ENCODE measurements at places on chromosomes 1 and 21.

- DNase-seq, result no peak
Measured at GRCh38 chr1:81029266-81029665, 771.5 kb upstream of the ADGRL2 start.

DNA sequence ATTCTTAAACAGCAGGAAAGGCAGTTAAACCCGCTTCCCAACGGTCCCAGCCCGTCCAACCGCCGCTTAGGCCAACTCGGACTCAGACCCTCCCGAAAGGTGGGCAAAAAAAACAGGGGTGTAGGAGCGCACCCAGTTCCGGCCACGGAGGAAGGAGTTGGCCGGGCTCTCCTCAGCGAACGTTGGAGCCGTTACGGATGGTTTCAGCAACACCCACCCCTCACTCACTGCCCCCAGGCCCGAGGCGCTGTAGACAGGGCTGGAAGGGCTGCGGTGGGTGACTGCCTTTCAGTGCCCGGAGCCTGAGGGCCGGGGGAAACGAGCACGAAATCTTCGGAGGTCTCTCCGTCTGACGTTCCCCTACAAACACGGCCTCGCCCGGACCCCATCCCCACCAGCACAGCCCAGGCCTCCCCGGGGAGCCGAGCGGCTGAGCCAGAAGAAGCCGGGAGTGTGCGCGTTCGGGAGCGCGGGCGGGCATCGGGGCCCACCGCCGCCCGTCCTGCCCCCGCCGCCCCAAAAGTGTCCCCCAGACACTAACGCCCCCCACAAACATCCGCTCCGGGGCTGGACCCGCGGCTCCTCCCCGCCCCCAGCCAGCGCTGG is 1.3 kb downstream of the KDM5B start:
- no peak for DNase-seq

- DNase-seq, result no peak
Measured at GRCh38 chr1:37875833-37876232, 16.4 kb upstream of the MTF1 start.

- no peak for DNase-seq
Measured at GRCh38 chr1:161864577-161864976, 98.5 kb downstream of the ATF6 start.

GRCh38 chr1:51708911-51709760 is 92.2 kb downstream of the OSBPL9 start:
- DNase-seq, result no peak

GRCh38 chr1:175891783-175892309 is 148.5 kb upstream of the TNR start:
- no peak for DNase-seq

DNA sequence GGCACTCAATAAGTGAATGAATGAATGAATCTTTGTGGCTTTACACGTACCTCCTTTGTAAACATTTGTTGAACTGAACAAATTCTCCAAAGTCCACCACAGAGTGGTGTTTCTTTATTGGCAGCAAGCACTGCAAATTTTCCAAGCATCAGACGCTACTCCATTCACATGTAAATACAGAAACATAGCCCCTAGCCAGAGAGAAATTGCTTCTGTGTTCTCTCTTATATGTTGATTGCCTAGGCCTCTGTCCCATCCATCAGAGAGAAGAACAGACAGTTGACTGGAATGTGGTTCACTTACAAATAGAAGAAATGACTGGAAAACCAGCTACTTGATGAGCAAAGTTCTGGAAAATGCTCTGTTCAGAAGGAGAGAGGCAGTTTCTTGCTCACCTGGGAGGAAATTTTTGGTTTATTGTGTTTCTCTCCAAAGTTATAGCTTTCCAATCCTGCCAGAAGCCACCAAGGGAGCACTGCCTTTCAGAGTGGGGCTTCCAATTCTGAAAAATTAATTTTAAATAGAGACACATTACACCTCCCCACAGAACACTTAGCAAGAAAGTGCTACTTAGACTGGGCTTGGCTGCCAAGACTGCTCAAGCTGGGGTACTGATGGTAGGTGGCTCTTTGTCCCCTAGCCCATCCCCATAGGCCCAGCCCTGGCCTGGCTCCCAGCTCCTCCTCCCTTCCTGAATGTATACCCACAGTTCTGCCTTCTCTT is 18.1 kb upstream of the KIRREL1 start:
- DNase-seq, result no peak

DNA sequence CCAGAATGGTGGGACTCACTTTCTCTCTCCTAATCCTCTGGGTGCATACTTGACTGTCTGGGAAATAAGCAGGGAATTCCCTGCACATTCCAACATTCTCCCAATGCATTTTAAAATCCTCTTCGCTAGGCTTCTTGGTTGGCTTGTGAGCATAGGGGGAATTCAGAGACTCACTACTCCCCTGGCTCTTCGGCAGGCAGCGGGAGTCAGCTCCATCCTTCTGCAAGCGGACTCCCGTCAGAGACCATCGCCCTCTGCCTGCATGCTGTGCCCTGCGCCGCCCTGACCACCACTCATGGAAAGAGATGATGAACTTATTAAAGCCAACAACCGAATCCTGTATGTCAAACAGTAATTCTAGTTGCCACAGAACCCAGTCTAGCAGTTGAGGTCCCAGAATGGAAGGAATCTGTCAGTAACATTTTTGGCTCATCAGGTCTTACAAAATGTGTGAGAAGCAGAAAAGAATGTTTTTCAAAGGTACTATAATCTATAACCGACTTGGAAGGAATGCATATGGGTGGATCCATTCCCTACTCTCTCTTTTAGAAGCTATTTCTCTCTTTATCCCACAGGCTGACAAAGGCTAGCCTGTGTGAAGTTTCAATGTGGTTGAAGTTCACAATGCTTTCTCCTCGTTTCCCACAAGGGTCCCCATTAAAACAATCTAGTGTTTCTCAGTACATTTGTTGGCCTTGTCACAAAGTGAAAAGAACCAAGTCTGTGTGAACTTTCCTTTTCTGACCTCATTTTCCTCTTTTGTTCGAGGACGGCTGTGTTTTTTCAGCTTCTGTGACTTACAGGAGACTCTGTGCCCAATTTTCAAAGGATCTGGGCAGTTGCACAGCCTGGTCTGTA is 119.1 kb upstream of the ADAR start:
- DNase-seq, result no peak

DNA sequence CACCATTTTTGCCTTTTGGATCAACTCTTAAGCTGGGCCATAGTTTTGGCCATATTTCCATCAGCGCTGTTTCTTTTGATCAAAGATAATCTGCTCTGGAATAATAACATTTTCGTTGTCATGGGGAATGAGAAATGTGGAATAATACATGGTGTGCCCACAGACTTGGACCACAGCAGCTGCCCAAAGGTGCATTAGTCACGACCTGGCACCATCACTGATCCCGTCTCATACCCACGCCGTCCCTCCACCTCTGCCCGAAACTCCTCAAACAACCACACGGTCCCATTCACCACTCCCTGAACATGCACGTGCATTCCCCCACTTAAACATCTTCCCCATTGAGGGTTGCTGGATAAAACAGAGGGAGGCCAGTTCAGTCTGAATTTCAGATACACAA is 76.9 kb downstream of the SLC66A1 start:
- no peak for DNase-seq

GRCh38 chr1:229155472-229155871 is 115.4 kb upstream of the RAB4A start:
- no peak for DNase-seq

- DNase-seq, result no peak
Measured at GRCh38 chr1:33259879-33260278, 3.6 kb downstream of the ZNF362 start.

DNA sequence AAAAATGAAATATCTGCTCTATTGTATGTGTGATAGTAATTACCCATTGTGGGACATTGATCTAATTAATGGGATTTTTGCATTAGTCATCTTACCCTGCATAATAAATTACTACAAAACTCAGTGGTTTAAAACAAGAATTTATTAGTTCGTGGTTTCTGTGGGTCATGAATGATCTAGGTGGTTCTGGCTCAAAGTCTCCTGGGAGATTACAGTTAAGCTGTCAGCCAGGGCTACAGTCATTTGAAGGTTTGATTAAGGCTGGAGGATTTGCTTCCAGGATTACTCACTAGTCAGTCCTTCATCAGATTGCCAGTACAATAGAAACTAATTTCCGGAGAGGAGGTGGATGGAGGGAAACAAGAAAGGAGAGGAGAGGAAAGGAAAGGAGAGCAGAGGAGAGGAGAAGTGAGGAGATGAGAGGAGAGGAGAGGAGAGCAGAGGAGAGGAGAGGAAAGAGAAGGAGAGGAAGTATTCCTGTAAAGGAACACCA is 60.4 kb upstream of the TNFSF4 start:
- no peak for DNase-seq

DNA sequence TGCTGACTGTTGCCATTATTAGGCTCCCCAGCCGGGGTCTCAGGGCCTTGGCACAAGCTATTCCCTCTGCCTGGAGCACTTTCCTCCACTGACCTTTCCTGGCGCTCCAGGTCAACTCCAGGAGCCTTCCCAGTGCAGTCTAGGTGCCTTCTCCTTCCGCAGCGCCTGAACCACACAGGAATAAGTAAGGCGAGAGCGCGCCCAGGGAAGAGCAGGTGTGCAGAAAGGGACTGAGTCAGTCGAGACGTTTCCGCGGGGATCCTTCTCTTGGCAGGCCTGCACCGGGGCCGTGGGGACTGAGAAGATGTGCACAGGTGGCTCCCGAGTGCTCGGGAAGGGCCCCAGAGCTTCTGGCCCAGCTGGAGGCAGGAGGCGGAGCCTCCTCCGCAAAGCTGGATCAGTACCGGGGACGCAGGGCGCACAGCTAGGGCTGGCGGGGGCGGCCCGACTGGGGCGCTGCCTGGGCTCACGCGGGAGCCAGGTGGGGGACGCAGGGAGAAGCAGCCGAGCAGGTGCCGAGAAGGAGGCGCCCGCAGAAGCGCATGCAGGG is 765 bp upstream of the BMP8A start:
- peak; percentile 100 for DNase-seq

- DNase-seq, result no peak
Measured at GRCh38 chr1:45394342-45394741, 54.1 kb upstream of the MUTYH start.

- no peak for DNase-seq
Measured at GRCh38 chr1:84376000-84376910, 22.0 kb upstream of the DNASE2B start.

DNA sequence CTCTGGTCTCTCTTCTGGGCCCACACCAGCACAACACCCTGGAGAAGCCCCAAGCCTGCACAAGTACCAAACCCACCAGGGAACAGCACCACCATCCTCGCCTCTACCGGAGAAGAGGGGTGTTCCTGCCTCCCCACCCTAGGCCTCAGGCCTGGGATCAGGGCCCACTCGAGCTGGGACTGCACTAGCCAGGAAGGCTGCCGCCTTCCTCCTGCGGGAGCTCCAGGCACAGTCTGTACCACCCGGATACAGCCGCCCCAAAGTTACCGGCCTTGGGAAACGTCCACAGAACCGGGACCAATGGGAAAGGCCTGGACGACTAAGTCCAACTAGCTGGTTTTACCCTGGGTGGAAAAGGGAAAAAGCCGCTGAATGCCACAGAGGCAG is 3.4 kb downstream of the TAL1 start:
- DNase-seq, result no peak

DNA sequence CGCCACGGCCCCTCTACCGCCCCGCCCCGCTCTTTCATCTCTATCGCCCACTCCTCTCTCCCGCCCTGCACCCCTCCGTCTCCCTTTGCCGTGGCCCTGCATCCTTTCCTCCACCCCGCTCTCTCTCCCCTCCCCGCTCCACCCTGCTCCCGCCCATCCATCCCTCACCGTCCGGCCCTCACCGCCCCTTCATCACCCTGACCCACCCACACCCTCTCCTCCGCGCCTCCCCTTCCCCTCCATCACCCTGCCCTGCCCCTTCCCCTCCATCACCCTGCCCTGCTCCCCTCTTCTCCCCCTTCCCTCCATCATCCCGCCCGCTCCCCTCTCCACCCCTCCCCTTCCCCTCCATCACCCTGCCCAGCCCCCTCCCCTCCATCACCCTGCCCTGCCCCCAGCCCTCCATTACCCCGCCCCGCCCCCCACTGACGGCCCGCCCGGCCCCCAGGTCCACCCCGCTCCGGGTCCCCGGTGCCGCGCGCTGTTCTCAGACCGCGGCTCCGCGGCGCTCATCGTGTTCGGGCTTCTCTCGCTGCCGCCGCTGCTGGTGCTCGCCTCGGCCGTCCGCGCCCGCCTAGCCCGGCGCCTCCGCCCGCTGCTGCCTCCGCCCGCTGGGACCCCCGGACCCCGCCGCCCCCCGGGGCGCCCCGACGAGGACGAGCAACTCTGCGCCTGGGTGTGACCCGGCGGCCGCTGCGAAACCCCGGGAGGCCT is 6.2 kb upstream of the ANKRD65 start:
- no peak for DNase-seq

DNA sequence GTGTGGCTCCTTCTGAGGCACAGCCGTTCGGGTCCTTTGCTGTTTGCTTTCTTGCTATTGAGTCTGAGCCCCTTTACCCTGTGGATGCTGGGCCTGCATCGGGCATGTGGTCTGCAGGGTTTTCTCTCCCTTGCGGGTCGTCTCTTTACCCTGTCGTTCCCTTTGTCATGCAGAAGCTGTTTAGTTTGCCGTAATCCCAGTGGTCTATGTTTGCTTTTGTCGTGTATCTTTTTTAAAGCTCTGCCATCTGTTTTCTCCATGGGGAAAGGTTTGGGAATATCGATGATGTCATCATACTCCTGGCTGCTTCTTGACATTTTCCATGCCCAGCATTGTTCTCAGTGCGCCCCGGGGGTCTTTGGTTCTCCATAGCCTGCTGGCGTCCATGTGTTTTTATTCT is 68.2 kb downstream of the AGPAT3 start:
- DNase-seq, result no peak

DNA sequence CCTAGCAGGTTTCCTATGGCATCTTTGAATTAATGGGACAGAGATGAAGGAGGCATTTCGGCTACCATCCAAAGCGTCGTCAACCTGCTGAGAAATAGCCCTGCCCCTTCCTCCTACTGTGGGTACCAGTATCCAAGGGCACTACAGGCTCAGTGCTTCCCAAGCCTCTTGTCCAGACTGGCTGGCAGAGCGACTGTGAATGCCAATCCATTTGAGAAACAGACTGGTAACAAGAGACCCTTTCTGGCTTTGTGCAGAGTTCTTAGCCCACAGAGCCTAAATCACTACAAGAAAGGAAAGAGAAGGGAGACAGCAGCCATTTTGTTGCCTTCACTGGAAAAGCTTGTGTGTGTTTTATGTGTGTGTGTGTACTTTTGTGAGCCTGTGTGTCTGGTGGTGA is 115.5 kb downstream of the HMGB4 start:
- DNase-seq, result no peak

GRCh38 chr1:97943354-97943753 is 22.5 kb upstream of the DPYD start:
- DNase-seq, result no peak

GRCh38 chr1:101407505-101408211 is 170.8 kb downstream of the S1PR1 start:
- no peak for DNase-seq
